ENCODE measurements at places on chromosomes 5 and 9.

DNA sequence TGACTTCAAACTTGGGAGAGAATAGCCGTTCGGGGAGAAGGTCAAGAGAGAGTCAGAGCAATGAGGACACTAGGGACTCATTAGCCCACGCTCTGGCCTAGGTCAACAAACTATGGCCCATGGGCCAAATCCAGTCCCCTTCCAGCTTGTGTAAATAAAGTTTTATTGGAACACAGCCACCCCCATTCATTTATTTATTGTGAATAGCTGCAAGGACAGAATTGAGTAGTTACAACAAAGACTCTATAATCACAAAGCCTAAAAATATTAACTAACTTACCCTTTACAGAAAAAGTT is 33.1 kb upstream of the TRIM32 start:
- DNase-seq, result no peak

DNA sequence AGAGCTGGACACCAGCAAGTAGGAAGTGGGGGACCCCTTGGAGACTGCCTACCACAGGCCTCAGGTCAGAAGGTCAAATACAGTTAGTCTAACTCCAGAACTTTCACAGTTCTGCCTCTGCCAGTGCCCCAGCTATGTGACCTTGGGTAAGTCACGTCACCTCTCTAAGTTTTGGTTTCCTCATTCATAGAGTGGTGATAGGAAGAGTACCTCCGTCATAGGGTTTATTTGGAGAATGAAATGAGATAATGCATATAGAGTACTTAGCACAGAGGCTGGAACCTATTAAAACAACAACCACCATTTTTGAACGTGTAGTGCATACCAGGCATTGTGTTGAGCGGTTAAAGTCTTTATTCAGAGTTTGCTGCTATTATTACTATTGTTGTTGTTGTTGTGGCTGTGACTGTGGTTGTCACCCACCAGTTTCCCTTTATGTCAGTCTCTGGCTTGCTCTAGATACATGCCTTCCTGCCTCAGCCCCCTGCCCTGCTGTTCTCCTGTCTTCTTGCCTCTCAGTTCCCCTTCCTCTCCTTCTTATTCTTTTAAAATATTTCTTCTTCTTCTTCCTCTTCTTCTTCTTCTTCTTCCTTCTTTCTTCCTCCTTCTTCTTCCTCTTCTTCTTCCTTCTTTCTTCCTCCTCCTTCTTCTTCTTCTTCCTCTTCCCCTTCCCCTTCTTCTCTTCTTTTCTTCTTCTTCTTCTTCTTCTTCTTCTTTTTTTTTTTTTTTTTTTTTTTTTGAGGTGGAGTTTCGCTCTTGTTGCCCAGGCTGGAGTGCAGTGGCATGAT is 67.8 kb downstream of the RALGPS1 start:
- no peak for DNase-seq

DNA sequence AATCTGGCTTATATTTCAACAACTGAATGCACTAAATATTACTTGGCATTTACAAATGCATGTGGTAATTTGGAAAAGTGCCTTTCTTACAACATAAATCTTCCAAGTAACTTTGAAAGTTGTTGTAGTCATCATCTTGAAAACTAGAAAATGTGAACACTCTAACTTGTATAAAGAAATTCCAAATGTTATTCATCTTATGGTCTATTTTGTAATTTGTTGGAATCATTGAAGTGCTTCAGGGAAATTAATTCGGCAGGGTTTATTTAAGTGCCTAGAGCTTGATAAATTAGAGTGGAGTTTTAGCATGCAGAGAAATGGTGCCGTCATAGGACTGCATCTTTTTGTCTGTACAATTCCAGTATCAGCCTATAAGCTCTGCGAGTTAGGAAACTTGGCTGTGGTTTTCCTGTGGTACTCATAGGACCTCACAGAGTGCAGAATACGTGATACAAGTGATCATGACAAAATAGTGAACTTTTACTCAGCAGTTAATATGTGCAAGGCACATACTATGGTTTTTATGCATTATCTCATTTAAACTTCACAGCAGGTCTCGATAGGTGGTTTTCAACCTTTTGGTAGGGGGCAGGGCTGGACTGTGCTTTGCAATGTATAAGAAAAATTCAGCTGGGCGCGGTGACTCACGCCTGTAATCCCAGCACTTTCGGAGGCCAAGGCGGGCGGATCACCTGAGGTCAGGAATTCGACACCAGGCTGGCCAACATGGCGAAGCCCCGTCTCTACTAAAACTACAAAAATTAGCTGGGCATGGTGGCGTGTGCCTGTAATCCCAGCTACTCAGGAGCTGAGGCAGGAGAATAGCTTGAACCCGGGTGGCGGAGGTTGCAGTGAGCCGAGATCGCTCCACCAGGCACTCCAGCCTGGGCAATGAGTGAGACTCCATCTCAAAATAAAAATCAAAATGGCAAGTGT is 79.6 kb downstream of the RAI14 start:
- peak; percentile 43 for DNase-seq

GRCh38 chr9:93197670-93198069 is 13.7 kb downstream of the WNK2 start:
- peak; percentile 29 for DNase-seq

DNA sequence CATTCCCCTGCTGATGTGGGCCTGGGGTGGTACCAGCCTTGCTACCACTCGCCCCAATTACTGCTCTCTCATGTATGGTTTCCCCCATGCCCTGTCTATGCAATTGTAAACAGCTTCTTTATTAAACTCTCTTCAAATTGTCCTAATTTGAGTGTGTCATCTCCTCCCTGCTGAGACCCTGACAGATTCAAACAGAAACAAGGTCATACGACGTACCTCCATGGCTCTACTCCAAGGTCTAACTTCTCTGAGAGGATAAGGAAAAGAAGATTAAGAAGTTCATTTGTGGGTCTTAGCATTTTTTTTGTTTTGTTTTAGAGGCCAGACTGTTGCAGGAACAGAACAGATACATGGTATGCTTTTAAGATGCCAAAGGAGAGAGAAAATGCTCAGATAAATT is 38.0 kb downstream of the ABITRAM start:
- DNase-seq, result no peak

GRCh38 chr9:99185934-99186333 is 35.8 kb downstream of the ALG2 start:
- no peak for DNase-seq

Data from osteoblast (primary cell).